ENCODE measurements at places on chromosomes 3 and 15. TPM values are rescaled to one million over a fixed set of nuclear protein-coding genes. Genes with fewer than 3 reads are reported as not detected.

Gene EPHB3
- total RNA-seq, result 0.11 TPM

- no peak for DNase-seq
Measured at GRCh38 chr15:56980473-56980872, 62.0 kb downstream of the TCF12 start.

DNA sequence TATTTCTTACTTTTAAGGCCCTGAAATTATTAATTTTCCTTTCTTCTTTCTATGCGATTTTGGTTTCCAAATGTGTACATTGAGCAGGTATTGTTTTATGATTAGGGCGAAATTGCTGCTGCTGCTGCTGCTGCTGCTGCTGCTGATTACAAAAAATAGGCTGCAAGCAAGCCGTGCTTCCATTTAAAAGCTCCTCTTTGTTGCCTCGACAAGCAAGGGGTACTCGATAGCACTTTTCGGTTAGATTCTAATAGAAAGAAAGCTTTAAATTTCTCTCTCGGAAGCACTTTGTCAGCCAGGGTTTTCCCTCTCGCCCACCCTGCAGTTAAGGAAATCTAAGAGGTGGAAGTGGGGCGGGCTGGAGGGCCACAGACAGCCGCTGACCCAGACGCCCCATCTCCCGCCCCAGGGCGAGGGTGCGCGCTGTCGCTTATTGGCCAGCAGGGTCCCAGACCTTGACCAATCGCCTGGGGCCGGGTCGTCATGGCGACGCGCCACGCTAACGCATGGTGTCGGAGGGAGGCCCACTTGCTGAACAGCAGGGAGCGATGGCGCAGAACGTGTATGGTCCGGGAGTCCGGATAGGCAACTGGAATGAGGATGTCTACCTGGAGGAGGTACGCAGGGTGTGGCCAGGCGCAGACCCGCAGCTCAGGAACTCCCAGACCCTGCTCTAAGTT is at the start of gene CFAP161:
CFAP161 (plus strand) TSS at position 489 of the 680 bp plus-strand sequence; CDS start at position 549, 60 bp downstream.
- peak; percentile 26 for DNase-seq

DNA sequence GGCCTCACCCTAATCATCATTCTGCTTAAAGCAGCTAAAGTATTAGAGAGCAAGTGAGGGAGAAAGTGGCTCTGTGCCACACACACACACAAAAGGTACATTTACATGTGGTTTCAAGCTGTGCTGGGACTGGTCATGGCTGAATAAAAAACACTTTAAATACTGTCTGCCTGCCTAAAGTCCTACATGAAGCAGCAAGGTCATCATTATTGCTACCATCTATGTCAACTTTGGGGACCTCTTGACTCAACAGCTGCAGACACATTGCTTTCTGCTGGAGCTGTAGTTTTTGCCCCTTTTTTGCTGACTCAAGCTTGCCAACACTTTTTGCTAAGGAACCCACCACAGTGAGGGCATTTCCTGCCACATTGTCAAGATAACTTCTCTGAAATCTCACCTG is 1237.9 kb downstream of the ROBO2 start:
- no peak for DNase-seq

DNA sequence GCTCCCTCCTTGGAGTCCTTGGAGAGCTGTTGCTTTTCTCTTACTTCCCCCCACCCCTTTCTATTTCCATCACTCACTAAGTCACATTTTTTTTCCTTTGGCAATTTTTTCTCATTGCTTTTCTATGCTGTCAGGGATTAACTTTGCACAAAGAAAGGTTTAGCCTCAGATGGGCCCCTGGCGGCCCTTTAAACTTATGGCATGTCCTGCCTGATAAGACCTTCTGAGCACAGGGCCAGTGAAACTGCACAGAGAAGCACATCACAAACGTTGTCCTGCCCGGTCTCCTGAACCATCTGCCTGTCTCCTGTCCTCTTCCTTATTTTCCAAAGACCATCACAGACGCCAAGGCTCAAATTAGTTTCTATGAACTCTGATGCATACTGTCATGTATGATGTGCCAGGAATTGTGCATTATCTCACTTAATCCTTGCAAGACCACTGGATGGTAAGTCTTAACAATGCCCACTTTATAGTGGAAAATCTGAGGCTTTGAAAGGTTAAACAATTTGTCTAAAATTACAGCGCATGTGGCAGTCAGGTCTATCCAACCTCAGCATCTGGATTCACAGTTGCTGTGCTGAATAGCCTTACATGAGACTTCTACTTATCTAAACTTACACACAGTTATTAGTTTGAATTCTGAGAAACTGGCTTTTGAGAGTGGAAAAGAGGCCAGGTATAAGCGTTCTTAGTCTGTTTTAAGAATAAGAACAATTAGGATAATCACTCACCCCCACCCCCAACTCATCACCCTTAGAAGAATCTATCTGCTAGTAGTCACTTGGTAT is 648.1 kb downstream of the NTRK3 start:
- DNase-seq, result no peak

DNA sequence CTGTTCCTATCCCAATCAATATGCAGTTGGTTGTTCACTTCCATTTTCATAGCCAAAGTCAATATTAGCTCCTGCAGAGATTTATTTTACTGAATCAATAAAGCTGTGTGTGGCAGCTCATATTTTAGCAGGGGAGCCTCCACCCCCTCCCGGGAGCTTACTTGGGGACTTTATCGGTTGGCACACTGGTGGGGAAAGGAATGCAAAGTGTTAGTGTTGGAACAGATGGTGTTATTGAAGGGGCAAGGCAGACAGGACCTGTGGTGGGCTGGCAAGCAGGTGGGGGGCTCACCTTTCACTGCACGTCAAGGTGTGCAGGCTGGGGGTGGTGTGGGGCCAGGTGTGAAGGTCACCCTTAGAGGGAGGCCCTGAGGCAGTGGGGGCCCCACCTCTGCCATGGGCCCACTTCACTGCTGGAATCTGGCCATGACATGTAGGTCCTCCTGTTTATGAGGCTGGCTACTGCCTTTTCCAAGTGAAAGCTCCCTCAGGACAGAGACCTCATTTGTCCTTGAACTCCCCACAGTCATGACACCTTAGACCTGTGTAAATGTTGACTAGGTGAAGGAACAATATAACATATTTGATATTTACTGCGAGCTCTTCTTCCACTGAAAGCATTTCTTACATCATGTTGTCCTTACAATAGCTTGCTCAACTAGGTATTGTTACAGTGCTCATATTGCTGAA is 44.0 kb upstream of the SEC22A start:
- DNase-seq, result peak; percentile 5

Gene CCDC54
- not detected for total RNA-seq

- no peak for DNase-seq
Measured at GRCh38 chr3:56822501-56822900, 20.8 kb upstream of the ARHGEF3 start.

All from activated CD8-positive, alpha-beta T cell treated with anti-CD3 and anti-CD28 coated beads, Interleukin-2, amount 10 ng/mL, durations not matched to agents 7 days and 5 days (primary cell).